ENCODE measurements at places on chromosomes 13 and 19.

- no peaks in the 10 kb centered on the region for H3K4me1 ChIP-seq
- DNase-seq = no peak
- H3K27me3 ChIP-seq = no peaks in the 10 kb centered on the region
Observed at GRCh38 chr13:58712191-58712590, 1080.6 kb downstream of the PCDH17 start.

DNA sequence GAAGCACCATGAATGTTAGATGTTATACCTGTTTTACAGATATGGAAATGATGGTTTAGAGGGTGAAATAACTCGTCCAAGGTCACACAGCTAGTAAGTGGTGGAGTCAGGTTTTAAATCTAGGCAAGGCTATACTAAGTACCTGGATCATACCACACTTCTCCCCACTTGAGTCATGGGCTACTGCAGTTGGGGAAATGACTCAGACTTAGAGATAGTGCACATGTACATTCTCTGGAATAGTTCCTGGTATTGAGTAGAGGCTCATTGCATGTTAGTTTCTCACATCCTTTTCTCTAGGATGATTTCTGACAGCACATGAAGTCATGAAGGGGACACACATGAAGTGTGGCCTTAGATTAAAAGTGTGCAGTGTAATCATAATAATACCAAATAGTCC lies 76.2 kb upstream of the TNFSF11 start:
- H3K4me1 ChIP-seq = no peaks in the 10 kb centered on the region
- no peak for DNase-seq
- no peaks in the 10 kb centered on the region for H3K36me3 ChIP-seq
- no peak overlapping the region for H3K27ac ChIP-seq
- H3K27me3 ChIP-seq = no peaks in the 10 kb centered on the region

DNA sequence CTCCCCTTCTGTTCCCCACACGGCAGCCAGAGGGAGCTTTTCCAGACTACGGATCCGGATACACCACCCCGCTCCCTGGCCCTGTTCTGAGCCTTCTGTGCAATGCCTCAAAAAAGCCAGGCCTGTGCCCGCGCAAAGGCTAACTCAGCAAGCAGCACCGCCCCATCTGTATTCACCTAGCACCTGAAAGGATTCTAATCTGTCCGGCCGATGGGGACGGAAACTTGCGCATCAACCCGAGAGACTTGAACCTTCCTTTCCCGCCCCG lies 589 bp downstream of the ZBTB45 start:
- peak overlapping the region; percentile 78 for H3K4me3 ChIP-seq
- peaks cover 21% of the 10 kb centered on the region for H3K4me1 ChIP-seq
- peaks cover 12% of the 10 kb centered on the region for H3K36me3 ChIP-seq

DNA sequence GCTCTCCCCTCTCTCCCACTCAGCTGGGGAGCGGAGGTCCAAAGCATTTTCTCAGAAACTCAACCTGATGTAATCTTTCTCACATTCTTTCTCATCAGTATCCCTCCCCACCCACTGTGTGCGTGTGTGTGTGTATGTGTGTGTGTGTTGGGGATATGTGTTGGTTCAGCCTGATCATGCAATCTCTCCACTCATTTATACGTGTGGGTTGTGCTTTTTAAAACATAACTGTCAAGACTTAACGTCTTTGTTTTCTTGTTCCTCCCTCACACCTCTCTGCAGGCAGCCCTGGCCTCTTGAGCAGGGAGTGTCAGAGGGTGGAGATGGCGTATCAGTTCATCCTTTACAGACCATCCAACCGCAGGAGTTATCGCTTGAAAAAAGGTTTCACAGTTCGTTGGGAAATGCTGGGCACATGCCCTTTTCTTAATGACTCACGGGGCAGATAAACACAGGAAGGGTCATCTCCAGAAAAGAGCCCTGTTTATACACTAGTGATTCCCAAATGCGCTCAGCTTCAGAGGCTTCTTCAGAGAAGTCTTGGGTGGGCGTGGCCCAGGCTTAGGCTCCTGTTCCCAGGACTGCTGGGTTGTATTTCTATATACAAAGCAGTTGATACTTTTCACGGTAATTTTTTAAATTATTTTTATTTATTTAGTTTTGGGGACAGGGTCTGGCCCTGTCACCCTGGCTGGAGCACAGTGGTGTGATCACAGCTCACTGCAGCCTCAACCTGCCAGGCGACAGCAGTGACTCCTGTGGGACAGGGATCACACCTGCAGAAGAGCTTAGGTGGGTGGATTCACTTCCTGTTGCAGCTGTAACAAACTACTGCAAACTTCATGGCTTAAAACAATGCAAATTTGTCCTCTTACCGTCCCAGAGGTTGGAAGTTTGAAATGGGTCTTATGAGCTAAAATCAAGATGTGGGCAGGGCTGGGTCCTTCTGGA lies 60.3 kb downstream of the CCDC70 start:
- no peak for DNase-seq
- H3K36me3 ChIP-seq = no peaks in the 10 kb centered on the region
- H3K4me3 ChIP-seq = no peak overlapping the region
- H3K27ac ChIP-seq = no peak overlapping the region

GRCh38 chr19:51781999-51782398 lies 13.0 kb upstream of the FPR3 start:
- no peaks in the 10 kb centered on the region for H3K36me3 ChIP-seq
- no peak for DNase-seq
- no peak overlapping the region for H3K4me3 ChIP-seq
- H3K4me1 ChIP-seq = no peaks in the 10 kb centered on the region
- peaks cover 3% of the 10 kb centered on the region for H3K27me3 ChIP-seq

DNA sequence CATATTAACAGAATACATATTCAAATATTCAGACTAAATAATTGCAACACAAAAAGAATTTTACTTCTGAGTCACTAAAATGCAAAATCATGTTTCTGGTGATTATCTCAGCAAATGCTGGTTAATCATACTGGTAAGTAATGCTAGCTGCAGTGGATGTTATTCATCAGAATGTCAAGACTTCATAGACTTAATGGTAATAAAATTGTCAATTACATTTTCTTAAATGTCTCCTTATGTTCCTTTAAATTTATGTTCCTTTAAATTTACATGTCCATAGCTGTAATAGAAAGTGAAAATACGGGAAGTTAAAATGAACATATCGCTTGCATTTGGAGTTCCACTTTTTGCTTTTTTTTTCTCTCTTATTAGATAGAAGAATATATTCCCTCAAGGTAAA lies 853.0 kb downstream of the SLITRK6 start:
- no peak for DNase-seq
- H3K4me1 ChIP-seq = no peaks in the 10 kb centered on the region
- no peak overlapping the region for H3K27ac ChIP-seq
- H3K4me3 ChIP-seq = no peak overlapping the region
- no peaks in the 10 kb centered on the region for H3K27me3 ChIP-seq

DNA sequence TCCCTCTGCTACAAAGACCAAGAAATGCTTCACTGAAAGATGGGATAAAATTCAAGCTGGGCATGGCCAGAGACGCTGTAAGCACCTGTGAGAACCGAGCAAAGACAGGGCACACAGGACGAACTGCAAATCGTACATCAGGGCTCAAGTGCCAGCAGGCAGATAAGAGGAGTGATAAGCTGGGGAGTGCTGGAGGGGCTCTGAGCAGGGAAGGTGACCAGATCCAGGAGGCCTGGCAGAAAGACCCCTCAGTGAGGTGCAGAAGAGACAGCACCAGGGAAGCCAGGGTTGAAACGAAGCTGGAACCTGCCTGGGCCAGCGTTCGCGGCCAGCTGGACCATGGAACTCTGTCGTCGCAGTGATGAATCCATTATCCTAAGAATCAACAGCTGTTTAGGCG lies 10.2 kb downstream of the RAB20 start:
- peaks cover 3% of the 10 kb centered on the region for H3K4me1 ChIP-seq
- no peak overlapping the region for H3K4me3 ChIP-seq
- H3K36me3 ChIP-seq = no peaks in the 10 kb centered on the region

GRCh38 chr13:45732916-45733315 lies 30.8 kb downstream of the CBY2 start:
- H3K4me1 ChIP-seq = no peaks in the 10 kb centered on the region
- no peaks in the 10 kb centered on the region for H3K27me3 ChIP-seq
- H3K27ac ChIP-seq = no peak overlapping the region
